Activated B cell treated with CpG ODN at 0.5 μM for 24 hours (primary cell): ENCODE measurements at places on chromosomes 4 and X.

DNA sequence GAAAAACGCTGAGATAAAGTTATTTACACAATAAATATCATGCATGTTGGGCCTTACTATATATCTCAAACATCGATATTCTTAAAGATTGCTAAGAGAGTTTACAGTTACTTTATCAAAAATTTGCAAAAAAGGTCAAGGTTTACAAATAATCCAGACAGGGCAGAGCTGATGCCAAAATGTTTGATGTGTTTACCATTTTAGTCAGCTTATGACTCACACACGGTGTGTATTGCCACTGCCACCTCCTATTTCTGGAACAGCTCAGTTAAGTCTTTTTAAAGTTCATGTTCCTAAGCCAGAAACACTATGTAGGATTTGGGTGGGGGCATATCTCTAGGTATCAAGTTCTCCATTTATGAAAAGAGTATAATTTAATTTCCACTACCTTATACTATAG is 580.6 kb downstream of the INPP4B start:
- no peak for DNase-seq

- DNase-seq: no peak
Measured at GRCh38 chr4:17188547-17189400, 290.3 kb upstream of the LDB2 start.

DNA sequence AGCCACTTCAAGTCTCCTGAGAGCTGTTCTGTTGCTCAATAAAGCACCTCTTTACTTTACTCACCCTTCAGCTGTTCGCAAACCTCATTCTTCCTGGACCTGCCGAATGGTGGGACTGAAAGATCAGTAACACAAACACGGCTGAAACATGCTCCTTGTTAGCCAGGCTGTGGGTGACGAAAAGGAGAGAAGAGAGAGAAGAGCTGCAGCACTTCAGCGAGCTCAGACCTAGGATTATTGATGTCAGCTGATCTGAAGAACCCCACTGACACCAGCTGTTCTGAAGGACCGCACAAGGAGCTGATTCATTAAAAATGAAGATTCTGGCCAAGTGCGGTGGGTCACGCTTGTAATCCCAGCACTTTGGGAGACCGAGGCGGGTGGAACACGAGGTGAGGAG is 2020.0 kb upstream of the ADGRL3 start:
- DNase-seq: no peak

DNA sequence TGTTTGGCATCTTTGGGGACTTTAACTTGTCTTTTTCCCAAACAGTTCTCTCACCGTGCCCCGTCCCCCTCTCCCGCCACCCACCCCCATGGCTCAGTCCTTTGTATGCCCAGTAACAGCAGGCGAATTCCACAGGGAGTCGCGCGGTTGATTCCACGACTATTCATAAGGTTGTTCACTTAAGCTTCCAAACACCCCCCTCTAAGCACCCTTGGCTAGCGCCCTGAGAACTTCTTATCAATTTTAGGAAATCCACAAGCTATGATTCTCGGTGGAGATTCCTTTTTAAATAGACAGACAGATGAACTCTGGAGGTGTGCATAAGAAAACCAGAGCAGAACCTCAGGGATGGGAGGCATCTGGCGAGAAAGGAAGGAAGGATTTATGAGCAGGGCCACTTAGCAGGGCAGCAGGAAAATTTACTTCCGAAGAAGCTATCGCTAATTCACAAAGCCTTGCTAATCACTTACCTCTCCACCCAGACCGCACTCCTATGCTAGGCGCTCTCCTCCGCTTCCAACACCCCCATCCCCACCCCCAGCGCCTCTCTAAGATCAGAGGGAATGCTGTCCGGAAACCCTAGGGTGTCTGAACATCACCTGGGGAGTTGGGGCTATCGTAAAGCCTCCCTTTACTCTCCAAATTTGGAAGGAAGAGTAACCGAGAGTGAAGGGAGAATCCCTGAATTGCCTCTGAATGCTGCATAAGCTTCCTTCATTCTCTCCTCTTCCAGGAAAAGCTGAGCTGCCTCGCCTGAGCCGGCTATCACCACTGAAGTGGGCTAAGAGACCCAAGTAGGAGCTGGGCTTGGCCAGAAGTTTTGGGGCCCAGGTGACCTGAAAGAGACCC is 1.7 kb downstream of the UNC5C start:
- no peak for DNase-seq

GRCh38 chrX:48472225-48472624 is 2.2 kb upstream of the SLC38A5 start:
- DNase-seq: no peak

GRCh38 chr4:26803211-26803861 is 57.3 kb upstream of the STIM2 start:
- no peak for DNase-seq

DNA sequence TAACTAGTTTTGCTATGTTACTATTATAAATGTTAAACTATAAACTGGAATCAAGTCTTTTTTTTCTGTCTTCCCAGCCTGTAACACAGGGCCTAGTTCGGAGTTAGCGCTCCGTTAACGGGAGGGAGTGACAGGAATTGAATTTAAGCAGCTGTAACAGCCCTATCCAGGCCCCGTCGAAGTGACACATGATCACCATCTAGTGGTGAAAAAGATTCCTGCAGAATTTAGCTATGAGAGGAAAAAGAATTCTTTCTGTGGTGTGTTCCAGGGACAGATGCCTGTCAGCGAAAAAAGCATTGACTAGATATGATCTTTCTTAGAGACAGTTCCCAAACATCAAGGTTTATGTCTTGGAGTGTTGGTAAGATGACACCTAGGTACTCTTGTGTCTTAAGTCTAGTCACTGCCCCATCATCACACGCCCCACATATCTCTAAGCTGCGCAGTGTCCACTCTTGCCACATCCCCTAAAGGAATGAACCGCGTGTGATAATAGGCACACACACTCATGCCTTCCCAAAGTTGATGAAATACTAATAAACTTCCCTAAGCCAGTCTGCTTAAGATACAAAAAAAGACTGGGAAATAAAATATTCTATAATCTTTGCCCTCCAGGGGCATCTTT is 2.1 kb downstream of the GAB3 start:
- DNase-seq: no peak

DNA sequence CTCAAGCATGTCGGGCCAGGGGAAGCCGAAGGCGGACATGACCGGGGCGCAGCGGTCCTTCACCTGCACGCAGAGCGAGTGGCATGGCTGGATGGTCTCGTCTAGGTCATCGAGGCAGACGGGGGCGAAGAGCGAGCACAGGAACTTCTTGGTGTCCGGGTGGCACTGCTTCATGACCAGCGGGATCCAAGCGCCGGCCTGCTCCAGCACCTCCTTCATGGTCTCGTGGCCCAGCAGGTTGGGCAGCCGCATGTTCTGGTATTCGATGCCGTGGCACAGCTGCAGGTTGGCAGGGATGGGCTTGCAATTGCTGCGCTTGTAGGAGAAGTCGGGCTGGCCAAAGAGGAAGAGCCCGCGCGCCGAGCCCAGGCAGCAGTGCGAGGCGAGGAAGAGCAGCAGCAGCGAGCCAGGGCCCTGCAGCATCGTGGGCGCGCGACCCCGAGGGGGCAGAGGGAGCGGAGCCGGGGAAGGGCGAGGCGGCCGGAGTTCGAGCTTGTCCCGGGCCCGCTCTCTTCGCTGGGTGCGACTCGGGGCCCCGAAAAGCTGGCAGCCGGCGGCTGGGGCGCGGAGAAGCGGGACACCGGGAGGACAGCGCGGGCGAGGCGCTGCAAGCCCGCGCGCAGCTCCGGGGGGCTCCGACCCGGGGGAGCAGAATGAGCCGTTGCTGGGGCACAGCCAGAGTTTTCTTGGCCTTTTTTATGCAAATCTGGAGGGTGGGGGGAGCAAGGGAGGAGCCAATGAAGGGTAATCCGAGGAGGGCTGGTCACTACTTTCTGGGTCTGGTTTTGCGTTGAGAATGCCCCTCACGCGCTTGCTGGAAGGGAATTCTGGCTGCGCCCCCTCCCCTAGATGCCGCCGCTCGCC is at the start of gene SFRP2:
Gene SFRP2 (minus strand): TSS at position 671 of the 864 bp plus-strand sequence. CDS start 248 bp downstream, at position 423.
- no peak for DNase-seq

- no peak for DNase-seq
Measured at GRCh38 chr4:81549984-81550383, 78.3 kb upstream of the RASGEF1B start.

- DNase-seq: no peak
Measured at GRCh38 chr4:15238720-15239119, 189.1 kb upstream of the C1QTNF7 start.

- no peak for DNase-seq
Measured at GRCh38 chrX:39896951-39897740, 200.6 kb downstream of the BCOR start.

- no peak for DNase-seq
Measured at GRCh38 chrX:14220386-14220944, 190.8 kb upstream of the GEMIN8 start.

- no peak for DNase-seq
Measured at GRCh38 chr4:124478470-124478869, 234.1 kb downstream of the ANKRD50 start.

DNA sequence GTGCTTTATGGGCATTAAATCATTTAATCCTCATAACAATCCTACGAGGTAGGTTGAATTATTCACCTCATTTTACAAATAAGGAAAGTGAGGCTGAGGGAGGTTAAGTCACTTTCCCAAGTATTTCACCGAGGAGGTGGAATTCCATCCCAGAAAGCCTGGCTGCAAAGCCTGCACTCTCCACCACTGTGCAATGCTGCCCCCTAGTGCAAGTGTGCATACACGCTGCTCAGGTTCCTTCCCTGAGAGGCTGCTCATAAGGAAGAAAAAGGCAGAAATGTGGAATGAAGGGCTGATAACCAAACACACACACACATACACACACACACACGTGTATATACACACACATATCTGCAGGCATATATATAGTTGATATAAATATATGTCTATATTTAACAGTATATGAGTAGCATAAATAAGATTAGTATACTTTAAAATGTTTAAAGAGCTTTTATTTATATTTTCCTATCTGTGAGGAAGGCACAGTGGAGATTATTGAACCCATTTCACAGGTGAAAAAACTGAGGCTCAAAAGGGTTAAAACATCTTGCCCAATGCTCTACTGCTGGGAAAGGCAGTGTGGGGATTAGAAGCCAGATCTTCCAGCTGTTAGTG is 714.5 kb upstream of the TENM3 start:
- no peak for DNase-seq

GRCh38 chr4:169565606-169566005 is 46.8 kb downstream of the NEK1 start:
- DNase-seq: no peak

DNA sequence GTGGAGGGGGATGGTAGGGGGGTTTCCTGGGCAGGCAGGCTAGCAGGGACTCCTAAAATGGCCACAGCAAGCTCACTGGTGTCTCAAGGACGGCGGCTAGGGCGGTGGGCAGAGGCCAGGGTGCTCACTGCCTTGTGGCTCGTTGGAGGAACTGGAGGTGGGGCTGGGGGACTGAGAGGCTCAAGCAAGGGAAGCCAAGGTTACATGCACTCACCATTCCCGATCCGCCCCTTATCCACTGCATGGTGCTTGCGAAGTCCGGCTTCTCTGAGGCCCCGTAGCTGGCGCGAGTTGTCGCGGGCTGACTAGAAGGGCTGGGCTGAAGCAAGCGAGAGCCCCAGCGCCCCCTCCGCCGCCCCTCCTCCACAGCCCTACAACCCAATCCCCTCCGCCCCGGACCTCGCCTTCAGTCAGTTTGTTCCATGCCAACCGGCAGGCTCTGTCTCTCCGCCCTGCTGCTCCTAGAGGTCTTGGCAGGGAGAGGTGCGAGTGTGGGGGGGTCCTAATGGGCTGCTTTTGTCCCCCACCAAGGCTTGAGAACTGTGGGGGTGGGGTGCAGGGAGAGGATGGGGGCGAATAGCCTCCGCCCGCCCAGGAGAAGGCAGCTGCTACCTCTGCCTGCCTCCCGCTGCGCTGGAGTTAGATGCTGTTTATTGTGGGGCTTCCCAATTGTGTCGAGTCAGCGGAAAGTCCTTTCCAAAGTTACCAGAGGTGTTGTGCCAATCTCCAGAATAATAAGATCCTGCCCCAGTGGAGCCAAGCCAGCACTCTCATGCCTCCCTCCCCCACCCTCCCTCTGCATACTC is at the start of gene ARHGEF9:
Gene ARHGEF9 (minus strand): TSS at position 313 of the 806 bp plus-strand sequence. CDS start 69 bp downstream, at position 244.
- no peak for DNase-seq

DNA sequence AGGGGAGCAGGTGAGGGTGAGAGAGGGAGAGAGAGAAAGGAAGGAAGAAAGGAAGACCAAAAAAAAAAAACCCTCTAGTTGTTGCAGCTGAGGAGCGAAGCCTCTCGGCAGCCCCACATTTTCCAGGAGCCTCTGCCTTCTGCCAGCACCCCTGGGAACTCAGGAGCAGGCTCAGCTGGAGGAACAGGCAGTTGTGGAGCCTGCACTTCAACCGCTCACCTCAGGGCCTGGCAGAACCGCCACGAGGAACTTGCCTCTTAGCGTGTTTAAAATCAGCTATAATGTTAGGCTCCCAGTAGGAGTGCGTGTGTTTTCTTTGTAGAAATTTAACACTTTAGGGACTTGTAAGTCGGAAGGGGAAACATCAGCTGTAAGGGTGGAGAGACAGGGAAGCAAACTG is 65.7 kb downstream of the SEL1L3 start:
- DNase-seq: no peak

GRCh38 chr4:127783026-127783769 is 1.1 kb downstream of the HSPA4L start:
- DNase-seq: no peak

DNA sequence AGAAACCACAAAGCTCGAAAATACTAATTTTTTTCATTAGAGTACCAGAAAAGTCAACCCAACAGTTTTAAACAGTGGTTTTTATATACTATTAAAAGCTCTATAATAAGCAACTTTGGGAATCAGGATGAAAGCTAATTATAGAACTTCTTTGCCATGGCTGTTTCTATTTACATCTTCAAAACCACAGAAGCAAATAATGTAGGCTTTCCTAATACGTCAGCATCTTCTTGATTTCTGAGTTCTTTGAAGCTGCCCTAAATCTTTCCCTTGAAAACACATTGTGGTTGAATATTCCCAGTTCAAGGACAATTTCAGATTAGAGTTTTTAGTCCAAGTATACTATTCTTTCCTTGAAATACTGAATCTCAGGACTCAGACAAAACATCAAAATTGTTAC is 460.2 kb upstream of the FAT1 start:
- no peak for DNase-seq

DNA sequence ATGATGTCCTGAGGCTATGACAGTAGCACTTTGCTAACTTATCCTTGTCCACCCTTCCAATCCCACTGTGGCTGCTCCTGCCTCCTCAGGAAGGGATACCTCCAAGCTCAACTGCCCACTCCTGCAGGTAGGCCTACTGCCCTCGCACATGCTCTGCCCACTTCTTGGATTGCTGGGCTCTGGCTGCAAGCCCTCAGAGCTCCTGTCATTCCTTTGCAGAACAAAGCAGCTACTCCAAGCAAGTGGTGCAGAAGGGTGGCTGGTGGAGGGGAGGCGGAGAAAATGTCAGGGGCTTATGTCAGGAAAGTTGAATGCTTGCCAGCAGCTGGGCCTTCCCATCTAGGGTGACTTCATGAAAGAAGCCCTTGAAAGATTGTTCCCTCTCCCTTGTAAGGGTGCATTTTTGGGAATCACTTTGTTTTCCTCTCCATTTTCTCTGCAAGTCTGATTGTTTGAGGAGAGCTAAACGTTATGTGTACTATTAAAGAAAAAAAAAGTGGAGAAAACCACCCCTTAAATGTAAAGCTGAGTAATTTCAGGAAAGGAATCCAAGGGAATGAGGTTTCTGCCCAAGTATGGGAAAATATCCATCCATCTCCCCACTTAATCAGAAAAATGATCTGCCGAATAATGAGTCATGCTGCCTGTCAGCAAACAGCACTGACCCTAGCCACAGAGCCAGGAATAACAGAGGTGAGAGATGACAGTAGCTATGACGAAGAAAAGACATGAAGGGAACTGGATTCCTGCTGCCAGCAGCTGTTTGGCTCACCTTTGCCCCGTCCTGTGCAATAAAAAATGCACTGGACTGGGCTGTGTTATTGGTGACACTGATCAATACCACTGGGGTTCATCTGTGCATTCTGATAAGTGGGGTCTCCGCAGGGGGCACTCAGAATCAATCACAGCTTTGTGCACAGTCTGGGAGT is 102.0 kb downstream of the RTL5 start:
- DNase-seq: no peak
